Activated CD8-positive, alpha-beta T cell treated with anti-CD3 and anti-CD28 coated beads, Interleukin-2, amount 10 ng/mL, durations not matched to agents 7 days and 5 days (primary cell): ENCODE measurements at places on chromosomes 7 and 10. TPM values are rescaled to one million over a fixed set of nuclear protein-coding genes. Genes with fewer than 3 reads are reported as not detected.

DNA sequence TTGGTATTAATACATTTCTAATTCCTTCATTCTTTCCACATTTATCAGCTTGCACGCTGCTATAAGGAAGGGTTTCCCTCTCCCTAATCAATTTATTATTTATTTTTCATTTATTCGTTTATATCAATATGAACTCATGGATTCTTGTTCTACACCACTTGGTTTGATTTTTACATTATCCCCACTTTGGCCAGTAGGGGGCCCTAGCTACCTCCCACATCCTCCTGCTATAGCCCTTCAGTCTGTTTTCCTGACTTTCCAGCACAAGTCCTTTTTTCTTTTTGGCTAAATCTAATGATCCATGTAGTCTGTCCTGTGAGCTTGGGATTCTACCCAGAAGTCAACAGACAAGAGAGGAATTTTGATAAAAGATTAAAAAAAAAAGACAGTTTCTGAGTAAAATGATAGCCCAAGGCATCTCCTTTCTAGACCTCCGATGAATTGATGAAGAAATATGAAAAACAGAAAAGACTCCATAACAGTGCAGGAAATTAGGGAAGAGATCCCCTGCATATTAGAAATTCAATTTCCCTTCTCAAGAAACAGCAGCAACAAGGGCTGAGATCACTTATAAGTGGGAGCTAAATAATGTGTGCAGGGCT is 47.7 kb downstream of the LYZL2 start:
- H3K27me3 ChIP-seq: peaks cover 5% of the 10 kb centered on the region
- no peak overlapping the region for H3K27ac ChIP-seq
- H3K4me1 ChIP-seq: peaks cover 7% of the 10 kb centered on the region
- H3K36me3 ChIP-seq: no peaks in the 10 kb centered on the region

DNA sequence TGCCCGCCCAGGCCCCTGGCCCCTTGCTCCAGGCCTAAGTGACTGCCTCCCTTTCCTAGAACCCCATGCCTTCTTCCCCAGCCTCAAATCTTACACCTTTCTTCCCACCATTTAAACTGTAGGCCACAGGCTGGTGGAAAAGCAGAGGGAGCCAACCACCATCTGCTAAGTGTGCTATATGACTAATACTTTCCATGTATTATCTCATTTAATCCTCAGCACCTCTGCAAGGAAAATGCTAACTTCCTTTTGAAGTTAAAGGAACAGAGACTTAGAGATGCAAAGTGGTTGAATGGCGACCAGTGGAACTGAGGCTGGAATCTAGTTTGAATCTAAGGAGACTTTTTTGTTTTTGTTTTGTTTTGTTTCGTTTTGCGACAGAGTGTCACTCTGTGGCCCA is 17.8 kb upstream of the MTPAP start:
- H3K27me3 ChIP-seq: peaks cover 12% of the 10 kb centered on the region
- no peaks in the 10 kb centered on the region for H3K4me1 ChIP-seq
- no peaks in the 10 kb centered on the region for H3K36me3 ChIP-seq

DNA sequence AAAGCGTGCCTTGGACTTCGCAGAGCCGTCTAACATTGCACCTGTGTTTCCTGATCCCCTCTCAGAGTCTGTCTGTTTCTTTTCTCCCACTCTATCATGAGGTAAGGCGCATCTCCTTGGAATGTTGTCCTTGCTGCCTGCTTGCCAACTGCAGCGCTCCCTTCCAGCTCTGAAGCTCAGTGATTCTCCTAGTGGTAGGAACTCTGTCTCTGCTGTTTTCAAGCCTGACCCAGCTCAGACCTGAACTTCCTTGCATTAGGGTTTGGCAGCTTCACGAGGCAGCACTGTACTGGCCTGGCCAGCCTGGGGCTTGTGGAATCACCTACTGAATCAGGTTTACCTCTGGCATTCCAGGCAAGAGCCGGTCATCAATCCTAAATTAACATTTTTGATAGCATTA is 123.9 kb downstream of the CREB5 start:
- DNase-seq: no peak
- no peaks in the 10 kb centered on the region for H3K4me1 ChIP-seq
- H3K36me3 ChIP-seq: no peaks in the 10 kb centered on the region
- H3K27me3 ChIP-seq: peaks cover 13% of the 10 kb centered on the region

GRCh38 chr10:123357421-123357930 is 203.3 kb downstream of the BUB3 start:
- no peak overlapping the region for H3K4me3 ChIP-seq
- H3K27ac ChIP-seq: no peak overlapping the region
- H3K4me1 ChIP-seq: no peaks in the 10 kb centered on the region
- no peak for DNase-seq

DNA sequence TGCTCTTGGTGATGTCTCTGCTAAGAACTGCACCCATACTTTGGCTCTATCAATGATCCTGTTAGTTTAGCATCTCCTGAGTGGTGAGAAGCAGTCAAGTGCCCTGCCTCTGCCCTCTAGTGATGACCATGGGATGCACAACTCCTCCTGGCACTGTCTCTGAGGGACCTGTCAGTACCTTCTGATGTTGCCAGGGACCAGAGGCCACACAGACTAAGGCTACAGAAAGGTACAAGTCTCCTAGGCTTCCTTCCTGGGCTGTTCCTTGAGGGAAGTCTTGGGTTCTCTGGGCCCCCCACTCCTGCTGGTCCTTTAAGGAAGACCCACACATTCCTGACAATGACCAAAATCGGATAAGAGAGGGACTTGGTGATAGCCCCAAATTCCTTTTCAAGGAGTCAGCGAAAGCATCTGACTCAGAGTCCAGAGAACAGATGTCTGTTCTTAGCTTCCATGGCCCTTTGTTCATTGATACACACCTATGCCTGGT is 15.3 kb downstream of the NKX2-3 start:
- H3K4me1 ChIP-seq: no peaks in the 10 kb centered on the region
- H3K27me3 ChIP-seq: peaks cover 72% of the 10 kb centered on the region
- H3K36me3 ChIP-seq: no peaks in the 10 kb centered on the region
- no peak overlapping the region for H3K4me3 ChIP-seq

- H3K36me3 ChIP-seq: no peaks in the 10 kb centered on the region
- no peak overlapping the region for H3K27ac ChIP-seq
Measured at GRCh38 chr7:10471280-10472058, 502.2 kb upstream of the PHF14 start.

- peaks cover 24% of the 10 kb centered on the region for H3K36me3 ChIP-seq
- no peak overlapping the region for H3K27ac ChIP-seq
- no peaks in the 10 kb centered on the region for H3K4me1 ChIP-seq
- DNase-seq: no peak
- H3K27me3 ChIP-seq: no peaks in the 10 kb centered on the region
- no peak overlapping the region for H3K4me3 ChIP-seq
Measured at GRCh38 chr7:116920359-116920758, 32.9 kb upstream of the ST7 start.

- no peak overlapping the region for H3K4me3 ChIP-seq
- H3K27me3 ChIP-seq: no peaks in the 10 kb centered on the region
- H3K4me1 ChIP-seq: peaks cover 10% of the 10 kb centered on the region
- H3K36me3 ChIP-seq: no peaks in the 10 kb centered on the region
- no peak for DNase-seq
Measured at GRCh38 chr10:124529661-124530214, 68.1 kb downstream of the LHPP start.

DNA sequence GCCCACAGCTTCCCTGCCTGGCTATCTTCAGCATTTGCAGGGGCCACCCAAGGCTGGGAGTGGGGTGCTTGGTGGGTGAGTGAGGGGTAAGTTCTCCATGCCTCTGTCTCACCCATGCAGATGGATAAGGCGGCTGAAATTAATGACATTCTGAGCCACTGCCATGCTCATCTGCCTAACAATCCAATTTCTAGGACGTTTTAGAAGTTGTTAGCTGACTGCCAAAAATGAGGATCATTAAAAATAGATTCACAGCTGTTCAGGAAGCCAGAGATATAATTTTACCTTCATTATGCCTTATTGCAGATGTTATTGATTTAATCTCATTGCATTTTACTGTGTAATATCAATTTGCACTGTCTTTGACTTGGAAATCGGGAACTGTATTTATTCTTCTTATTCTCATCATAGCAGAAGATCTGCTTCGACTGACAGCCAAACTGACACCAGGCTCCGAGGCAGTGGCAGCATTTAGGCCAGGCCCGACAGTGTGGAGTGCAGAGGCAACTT is 334.4 kb upstream of the NPVF start:
- no peaks in the 10 kb centered on the region for H3K36me3 ChIP-seq
- no peak overlapping the region for H3K27ac ChIP-seq
- DNase-seq: no peak
- H3K4me3 ChIP-seq: no peak overlapping the region

DNA sequence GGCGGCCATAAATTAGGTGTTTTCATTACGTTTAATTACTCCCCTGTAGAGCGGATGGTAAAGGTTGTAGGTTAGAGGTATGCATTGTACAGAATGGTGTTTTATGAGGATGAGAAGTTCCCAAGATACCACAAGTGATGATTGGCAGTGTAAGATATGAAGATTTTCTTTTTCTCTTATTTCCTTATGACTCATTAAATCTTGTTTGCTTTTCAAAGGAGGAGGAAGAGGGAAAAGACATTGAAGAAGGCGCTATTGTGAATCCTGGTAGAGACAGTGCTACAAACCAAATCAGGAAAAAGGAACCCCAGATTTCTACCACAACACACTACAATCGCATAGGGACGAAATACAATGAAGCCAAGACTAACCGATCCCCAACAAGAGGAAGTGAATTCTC is 133.9 kb downstream of the AASS start:
- H3K27me3 ChIP-seq: no peaks in the 10 kb centered on the region
- no peak for DNase-seq
- no peaks in the 10 kb centered on the region for H3K4me1 ChIP-seq

DNA sequence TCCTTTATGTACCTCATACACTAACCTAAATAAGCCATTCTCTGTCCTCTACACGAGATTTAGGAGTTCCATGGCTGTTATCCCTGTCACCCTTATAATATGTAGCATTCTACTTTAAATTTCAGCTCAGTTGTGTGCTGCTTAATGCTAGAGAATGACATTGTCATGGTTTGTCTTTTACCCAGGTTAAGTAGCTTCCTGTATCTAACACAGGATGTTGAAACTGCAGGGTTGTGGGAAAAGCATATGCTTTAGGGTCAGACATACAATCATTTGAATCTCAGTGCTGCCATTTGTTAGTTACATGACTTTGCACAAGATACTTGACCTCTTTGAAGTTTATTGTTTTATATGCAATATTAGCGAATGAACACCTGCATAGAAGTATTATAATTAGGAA is 235.1 kb upstream of the CACNA2D1 start:
- H3K4me1 ChIP-seq: peaks cover 34% of the 10 kb centered on the region
- peak overlapping the region; percentile 30 for H3K4me3 ChIP-seq
- DNase-seq: peak; percentile 31
- peaks cover 18% of the 10 kb centered on the region for H3K36me3 ChIP-seq
- peak overlapping the region; percentile 90 for H3K27ac ChIP-seq

DNA sequence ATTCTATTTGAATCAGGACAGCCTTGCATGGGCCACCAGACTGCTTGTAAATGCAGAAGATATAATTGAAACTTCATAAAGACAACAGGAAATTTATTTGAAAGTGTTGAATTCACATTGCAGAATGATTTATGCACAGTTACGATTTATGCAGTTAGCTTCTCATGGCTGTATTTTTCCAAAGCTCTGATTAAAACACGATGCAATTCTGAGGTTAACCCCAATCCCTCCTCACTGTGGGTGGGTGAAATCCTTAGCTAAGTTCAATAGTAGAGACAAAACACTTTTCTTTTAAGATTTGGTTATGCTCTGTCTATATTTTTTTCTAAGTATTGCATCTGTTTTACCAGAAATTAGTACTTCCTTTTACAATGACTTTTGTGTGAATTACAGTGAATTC is 728.8 kb upstream of the IGFBP3 start:
- no peaks in the 10 kb centered on the region for H3K27me3 ChIP-seq
- no peaks in the 10 kb centered on the region for H3K4me1 ChIP-seq
- no peak overlapping the region for H3K27ac ChIP-seq
- H3K36me3 ChIP-seq: no peaks in the 10 kb centered on the region
- no peak for DNase-seq
- no peak overlapping the region for H3K4me3 ChIP-seq

GRCh38 chr7:122212754-122213153 is 68.7 kb upstream of the AASS start:
- H3K27ac ChIP-seq: no peak overlapping the region
- H3K27me3 ChIP-seq: no peaks in the 10 kb centered on the region

DNA sequence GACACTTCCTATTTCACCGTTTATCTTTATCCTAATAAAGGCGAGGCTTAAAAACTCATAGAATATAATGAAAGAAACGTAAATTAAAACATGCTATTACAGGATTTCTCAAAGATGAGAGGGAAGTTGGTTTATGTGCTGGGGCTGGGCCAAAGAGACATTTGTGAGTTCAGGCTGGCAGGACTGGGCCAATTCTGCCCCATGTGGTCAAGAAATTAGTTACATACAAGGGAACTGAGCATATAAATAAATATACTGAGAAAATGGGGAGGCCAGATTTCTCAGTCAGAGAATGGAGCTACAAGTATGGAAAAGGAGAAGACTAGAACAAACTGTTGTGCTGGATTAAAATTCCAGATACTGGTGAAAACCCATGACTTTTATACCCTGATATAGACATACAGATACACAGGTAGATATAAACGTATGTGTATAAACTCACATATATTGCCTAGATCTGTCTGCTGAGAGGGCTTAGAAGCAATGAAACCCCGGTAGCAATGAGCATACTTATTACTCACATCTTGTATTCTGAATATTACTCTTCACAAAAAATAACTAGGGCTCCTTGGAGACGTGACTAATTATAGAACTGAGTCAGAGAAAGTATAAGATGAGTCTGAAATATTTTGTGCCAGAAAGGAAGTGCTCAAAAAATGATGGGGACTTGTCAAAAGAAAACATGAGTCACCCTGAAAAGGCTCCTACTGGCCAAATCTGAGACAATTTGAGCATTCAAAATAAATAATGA is 155.7 kb upstream of the FGFR2 start:
- H3K36me3 ChIP-seq: peaks cover 28% of the 10 kb centered on the region
- no peaks in the 10 kb centered on the region for H3K27me3 ChIP-seq
- peaks cover 7% of the 10 kb centered on the region for H3K4me1 ChIP-seq
- no peak for DNase-seq
- no peak overlapping the region for H3K4me3 ChIP-seq

DNA sequence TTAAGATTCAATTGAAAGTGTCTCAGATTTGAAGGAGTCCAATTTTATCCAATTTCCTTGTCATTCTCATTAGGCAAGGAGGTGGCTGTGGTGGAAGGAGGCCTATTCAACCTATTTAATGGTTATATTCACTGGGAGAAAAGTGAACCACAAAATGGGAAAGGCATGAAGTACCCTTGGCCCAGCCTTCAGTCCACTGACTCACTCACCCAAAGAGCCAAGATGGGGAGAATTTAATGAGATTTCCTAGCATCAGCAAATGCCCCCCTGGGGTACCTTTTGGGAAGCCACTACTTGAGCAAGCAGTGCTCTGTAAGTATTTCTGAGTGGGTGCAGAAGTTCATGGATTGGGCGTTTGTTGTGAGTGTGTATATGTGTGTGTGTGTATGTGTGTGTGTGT is 144.1 kb downstream of the NRP1 start:
- no peaks in the 10 kb centered on the region for H3K4me1 ChIP-seq
- DNase-seq: no peak
- no peak overlapping the region for H3K27ac ChIP-seq

Gene CDC14C
- total RNA-seq: not detected

Gene HOXA3
- not detected for total RNA-seq

Gene ERVW-1
- not detected for total RNA-seq

Gene SPDYE11
- total RNA-seq: not detected
